ENCODE measurements at places on chromosomes 13 and 19.
A peak's percentile ranks its signal among the peaks of the same experiment; 100 is the strongest.

DNA sequence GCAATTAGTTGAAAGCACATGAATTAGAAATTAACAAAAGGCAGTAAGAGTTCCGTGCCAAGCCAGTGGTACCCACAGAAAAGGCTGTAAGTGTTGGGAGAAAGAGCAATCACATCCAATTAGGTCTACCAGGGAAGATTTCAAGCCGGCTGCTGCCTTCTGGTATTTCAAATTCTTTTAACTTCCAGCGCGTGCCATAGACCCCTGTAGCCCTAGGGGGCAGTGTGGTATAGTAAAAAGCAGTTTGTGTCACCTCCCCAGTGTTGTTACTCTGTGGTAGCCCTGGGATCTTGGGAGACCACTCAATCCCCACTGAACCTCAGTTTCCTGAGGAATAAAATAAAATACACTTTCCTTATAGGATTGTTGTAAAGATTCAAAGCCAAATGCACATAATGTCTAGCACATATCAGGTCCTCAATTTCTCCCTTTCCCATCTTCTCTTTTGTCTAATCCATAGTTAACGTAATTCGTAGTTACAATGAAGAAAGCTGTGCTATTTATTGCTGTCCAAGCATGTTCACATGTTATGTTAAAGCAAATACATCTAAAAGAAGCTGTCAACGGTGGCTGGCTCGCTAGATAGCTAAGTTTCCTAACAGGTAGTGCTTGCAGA is 230.2 kb downstream of the TDRD3 start:
- no peak for DNase-seq

DNA sequence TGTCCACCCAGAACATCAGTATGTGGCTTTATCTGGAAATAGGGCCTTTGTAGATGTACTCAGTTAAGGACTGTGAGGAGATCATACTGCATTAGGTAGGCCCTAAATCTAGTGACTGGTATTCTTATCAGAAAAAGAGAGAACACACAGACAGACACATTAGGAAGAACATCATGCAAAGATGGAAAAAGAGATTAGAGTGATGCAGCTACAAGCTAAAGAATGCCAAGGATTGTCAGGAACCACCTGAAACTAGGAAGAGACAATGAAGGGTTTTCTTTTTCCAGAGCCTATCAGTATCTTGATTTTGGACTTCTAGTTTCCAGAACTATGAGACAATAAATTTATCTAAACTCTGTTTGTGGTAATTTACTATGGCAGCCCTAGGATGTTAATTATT is 15.0 kb upstream of the DZIP1 start:
- no peak for DNase-seq

DNA sequence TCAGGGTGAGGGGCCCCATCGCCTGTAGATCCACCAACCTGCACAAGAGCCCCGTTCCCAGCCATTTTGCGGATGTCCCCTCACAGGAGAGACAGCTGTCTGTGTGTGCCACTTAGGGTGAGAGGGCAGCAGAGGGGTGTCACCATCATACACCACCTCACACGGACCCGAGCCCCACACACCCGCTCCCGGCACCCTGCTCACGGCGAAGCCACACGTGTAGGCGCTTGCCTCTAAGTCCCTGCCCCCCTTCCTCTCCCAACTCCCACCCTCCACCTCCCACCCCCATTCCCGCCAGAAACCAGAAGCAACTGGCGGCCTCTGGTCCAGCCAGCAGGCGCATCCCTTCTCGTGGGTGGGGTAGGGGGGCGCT is 4.0 kb upstream of the DPF1 start:
- DNase-seq, result no peak

DNA sequence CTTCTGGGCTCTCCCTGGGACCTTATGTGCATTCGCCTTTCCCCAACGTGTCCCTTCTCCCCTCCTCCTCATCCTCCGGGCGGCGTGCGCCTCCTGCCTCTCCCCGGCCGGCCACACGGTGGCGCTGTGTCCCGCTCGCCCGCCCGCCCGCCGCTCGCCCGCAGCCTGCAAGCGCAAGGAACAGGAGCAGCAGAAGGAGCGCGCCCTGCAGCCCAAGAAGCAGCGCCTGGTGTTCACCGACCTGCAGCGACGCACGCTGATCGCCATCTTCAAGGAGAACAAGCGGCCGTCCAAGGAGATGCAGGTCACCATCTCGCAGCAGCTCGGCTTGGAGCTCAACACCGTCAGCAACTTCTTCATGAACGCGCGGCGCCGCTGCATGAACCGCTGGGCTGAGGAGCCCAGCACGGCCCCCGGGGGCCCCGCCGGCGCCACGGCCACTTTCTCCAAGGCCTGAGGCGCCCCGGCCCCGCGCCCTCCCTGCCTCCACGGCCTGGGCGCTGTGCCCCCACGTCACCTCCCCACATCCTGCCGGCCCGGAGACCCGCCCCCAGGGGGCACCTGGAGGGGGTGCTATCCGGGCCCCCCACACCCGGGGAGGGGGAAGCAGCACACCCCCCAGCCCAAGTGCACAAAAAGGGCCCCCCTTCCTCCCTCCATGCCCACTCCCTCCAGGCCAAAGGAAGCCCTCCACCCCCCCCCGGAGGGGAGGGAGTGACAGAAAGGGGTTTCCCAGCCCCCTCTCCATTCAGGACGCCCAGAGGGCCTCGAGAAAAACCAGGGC is 21.9 kb downstream of the ONECUT3 start:
- DNase-seq, result peak; percentile 21

DNA sequence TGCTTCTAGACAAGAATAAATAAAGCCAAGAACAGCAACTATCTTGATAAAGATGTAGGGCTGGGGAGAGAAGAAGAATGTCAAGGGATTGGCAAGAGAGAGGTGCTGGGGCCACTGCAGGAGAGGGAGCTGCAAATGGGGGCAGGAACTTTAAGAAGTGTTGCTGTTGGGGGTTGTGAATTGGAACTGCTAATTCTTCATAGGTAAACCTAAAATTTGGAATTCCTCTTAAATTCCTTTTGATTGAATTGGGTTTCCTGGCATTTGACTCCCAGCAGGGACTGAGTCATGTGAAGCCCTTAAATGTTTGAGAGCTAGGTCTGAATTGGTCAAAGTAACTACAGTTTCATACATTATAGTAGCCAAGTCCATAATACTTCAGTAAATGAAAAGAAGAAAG is 305.6 kb upstream of the TMTC4 start:
- no peak for DNase-seq

DNA sequence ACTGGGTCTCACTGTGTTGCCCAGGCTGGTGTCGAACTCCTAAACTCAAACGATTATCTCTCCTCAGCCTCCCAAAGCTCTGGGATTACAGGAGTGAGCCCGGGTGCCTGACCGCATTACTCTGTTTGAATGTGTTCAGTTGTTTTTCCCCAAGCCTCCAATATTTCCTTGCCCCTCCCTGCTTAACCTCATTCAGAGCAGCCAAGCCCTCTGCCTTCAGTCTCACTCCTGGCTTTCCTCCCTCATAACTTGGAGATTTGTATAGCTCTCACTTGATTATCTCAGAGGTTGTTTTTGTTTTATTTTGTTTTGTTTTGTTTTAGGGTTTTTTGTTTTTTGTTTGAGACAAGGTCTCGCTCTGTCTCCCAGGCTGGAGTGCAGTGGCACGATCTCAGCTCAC is 11.4 kb downstream of the EPHX3 start:
- no peak for DNase-seq

- no peak for DNase-seq
Measured at GRCh38 chr19:4983346-4984105, 14.6 kb downstream of the KDM4B start.

DNA sequence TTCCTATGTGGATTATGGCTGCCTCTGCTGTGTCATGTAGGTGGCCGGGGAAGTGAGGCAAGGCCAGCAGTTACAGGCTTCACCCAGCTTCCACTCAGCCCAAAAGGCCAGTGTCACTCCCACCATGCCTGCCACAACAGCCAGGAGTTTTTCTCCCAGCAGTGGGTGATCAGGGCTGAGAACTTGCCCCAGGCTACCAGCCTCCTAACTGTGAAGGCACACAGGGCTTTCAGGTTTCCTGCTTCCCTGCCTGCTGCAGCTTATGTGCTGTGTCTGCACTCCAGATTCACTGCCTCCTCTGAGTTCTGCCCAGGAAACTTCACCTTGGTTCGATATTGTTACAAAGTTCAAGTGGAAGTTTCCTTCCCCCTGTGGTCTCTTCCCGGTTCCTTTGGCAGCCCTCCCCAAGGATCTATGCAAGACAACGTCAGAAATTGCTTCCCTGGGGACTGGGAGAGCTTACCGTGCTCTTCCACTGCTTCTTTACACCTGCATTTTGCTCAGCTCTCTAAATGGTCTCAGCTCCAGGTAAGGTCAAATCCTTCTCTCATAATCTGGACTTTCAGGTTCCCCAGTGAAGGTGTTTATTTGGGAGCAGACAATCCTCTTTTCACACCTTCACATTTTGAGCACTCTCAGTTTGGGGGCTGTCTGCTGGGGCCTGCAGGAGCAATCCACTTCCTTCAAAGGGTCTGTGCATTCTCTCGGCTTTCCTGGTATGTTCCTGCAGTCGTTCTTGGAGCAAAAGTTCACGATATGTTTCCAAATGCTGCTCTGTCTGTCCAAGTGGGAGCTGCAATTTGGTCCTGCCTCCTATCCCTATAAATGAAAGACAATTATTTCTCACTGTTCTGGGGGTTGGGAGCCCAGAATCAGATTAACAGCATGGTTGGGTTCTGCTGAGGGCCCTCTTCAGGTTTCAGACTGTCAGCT is 1730.1 kb upstream of the PRR20A start:
- DNase-seq, result no peak

GRCh38 chr19:56117376-56117884 is 3.7 kb downstream of the ZNF787 start:
- DNase-seq, result no peak

DNA sequence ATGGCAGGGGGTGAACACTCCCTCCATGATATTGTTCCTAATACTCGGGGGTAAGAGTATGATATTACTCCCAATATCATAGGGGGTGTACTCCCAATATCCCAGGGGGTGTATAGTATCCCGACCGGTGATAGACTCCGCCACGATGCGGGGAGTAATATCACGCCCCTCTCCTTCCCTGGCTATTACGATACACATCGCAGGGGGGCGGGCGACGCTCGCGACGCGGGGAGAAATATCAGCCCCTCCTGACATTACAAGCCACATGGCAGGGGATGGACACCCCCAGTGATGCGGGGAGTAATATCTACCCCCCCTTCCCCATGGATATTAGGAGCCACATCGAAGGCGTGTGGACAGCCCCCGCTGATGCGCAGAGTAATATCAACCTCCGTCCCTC is 3.2 kb upstream of the RGCC start:
- no peak for DNase-seq

DNA sequence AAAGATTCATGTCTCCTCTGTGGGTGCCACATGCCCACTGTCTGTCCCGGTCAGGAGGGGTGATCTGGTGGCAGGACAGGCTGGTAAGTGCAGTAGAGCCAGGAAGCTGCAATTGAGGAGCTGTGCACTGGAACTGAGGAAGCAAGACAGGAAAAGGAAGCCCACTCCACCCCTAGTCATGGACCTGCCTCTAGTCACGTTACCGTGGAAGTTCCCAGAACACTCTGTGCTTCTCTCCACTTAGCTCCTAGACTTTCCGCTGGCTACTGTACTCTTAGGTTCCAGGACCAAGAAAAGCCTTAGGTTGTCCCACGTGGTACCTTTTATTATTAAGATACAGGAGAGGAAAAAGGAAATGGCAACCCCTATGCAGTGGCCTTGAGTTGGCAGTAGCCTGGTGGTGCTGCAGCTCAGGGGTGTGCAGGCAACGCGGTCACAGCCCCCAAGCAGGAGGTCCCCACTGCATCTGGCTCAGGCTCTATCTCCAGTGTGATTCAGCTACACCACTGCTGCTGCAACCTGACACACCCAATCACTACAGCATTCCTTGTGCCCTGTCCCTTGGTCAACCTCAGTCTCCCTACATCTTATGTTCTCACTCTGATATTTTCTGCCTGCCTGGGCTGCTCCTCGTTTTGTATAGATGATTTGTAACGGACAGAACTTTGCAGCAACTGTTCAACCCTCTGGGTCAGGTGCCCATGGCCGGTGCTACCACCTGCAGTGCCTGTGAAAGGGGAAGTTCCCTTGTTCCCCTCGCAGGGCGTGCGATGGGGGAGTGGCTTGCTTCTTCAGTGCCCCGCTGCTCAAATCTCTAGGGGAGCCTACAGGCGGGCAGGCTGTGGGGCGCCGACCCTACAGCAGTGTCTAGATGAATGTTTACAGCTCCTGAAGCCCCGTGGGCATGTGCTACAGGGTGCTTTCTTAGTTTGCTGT is 24.4 kb upstream of the GPR12 start:
- DNase-seq, result no peak

DNA sequence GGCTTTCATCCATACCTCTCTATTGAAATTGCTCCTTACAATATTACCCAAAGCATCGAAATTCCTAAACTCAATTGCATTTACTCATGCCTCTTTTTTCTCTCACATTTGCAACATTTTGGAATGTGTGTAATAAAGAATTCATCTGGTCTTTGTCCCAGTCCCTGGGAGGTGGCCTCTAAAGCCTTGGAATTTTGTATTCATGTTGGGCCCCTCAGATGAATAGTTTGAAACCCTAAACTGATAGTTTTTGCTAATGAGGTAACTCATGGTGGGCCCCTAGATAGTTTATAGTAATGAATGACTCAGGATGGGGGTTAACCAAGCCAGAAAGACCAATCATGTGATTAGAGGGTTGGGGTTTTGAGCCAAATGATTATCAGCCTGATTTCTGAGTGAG is 490.4 kb downstream of the DIAPH3 start:
- DNase-seq, result no peak

DNA sequence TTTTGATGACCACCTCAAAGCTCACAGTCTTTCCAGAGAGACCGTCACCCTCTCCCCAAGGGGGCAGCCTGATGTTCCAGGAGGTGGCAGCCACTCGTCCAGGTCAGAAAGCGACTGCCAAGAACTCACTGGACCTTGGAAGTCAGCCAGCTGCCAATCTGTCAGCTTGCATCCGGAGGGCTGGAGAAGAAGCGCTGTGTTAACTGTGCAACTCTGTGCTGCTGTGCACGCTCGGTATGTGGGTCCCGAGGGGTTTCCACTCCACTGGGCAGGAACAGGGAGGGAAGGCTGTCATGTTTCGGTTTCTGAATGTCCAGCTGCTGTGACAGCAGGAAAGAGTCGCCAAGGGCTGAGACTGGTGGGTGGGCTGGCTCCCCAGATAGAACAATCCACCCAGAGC is 89.2 kb downstream of the CACNA1A start:
- DNase-seq, result no peak

DNA sequence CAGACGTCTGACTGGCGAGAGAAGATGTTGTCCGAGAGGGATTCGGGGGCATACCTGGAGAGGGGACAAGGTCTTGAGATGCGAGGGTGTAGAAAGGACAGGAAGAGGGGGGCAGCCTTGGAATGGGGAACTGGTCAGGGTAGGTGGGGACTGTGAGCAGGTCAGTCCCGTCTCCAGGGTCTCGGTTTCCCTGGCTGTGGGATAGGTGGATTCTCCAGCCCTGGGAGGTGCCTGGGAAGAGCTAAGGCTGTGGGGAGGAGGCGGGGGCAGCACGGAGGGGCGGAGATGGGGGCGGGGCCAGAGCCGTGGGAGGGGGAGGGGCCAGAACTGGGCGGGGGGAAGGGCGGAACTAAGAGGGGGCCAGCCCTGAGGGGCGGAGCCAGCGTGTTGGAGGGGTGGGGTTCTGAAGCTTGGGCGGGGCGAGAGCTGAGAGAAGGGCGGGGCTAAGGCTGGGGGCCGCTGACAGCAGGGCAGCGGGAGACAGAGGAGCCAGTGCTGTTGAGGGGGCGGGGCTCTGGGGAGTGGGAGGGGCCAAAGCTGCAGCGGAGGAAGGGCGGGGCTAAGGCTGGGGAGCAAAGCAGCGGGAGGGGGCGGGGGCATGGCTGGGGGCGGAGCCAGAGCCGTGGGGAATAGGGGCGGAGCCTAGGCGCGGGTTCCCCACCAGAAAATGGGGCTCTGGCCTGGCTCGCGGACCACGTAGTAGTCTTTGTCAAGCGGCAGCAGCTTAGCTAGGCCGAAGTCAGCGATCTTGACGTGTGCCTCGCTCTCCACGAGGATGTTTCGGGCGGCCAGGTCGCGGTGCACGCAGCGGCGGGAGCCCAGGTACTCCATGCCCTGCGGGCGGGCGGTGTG is 9.5 kb upstream of the INSL3 start:
- DNase-seq, result no peak
